ENCODE measurements at places on chromosomes 6 and 20.

DNA sequence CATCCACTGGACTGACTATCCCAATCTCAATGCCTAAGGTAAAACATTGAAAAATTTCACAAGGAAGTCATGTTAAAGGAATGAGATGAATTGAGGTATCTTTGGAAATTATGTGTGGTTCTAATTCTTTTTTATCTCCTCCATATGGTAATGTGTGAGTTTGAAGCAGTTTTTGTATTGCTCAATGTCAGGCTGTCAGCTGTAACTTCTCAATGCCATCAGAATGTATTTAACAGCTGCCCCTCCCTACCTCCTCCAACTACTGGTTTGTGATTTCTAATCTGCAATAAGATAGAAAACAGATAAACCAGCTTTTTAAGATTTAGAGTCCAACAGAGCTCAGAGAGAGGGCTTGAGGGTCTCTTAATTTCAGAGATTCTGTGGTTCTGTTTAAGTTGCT is 1005.8 kb upstream of the ADGRB3 start:
- no peak for DNase-seq

DNA sequence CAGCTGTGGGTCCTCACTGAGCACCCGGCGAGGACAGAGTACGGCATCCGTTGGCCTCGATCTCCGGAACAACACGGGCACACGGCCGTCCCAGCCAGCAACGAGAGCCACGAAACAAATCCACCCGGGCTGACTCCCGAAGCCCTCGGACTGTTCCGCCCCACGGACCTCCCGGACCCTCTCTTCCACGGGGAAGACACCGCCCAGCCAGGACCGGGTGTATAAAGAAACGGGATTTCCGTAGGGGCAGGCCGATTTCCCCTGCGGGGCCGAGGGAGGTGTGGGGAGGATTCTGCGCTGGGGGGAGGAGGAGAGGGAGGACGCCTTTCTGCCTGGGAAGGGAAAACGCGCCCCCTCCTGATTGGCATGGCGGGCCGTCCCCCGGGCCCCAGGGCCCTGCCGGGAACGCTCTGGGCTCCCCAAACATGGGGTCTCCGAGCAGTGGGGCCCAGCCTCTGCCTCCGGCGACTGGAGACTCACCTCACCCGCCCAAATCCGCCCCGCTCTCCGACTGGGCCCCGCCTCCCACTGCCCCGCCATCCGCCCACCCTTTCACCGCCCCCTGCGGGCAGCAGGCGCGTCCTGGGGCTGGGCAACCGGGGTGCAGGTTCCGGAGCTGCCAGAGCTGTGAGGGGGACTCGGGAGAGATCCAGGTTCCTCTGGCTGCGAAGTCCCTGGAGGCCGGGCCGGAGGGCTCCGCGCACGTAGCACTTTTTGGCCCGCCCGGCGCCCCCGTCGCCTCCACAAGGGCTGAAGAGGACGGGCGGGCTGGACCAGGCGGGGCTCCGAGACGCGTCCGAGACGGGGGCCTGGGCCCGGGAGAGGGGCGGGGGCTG is 679 bp upstream of the PPDPF start:
- DNase-seq = peak; percentile 69

DNA sequence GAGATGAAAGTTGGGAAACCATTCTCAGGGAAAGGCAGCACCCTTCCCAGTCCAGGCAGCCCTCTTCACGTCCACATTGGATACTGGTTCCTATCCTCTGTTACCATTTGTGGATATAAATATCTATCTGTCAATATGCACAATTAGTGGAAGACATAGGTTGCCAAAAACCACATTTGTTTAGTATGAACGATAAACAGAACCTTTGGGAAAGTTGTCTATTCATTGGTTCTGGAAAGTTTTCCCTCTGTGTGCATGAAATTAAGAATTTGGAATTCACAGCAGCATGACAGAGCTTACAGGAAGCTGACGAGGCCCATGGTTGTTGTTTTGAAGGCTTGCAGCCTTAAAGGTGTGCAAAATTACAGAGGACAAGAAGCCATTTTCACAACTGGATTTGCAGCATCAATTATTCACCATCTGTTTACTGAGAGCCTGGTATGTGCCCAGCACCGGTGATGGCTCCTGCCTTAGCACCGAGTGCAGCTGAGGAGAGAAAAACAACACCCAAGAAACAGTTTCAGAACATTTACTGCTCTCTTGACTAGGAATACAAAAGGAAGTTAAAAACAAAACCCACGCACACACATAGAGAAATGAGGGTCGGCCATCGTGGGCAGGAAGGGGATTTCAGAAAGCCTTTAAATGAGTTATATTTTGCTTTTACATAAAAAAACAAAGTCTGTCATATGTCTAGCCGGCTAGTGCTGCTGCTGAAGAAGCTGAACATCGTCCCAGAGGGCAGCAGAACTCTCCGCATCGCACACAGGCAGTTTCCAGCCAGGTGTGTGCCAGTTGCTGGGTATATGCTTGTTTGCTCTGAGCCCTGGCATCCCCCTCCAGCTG is 319.6 kb downstream of the FARS2 start:
- DNase-seq = no peak

GRCh38 chr6:144340541-144341371 is 55.6 kb downstream of the UTRN start:
- DNase-seq = no peak

GRCh38 chr20:48984575-48985219 is 61.4 kb upstream of the CSE1L start:
- no peak for DNase-seq

DNA sequence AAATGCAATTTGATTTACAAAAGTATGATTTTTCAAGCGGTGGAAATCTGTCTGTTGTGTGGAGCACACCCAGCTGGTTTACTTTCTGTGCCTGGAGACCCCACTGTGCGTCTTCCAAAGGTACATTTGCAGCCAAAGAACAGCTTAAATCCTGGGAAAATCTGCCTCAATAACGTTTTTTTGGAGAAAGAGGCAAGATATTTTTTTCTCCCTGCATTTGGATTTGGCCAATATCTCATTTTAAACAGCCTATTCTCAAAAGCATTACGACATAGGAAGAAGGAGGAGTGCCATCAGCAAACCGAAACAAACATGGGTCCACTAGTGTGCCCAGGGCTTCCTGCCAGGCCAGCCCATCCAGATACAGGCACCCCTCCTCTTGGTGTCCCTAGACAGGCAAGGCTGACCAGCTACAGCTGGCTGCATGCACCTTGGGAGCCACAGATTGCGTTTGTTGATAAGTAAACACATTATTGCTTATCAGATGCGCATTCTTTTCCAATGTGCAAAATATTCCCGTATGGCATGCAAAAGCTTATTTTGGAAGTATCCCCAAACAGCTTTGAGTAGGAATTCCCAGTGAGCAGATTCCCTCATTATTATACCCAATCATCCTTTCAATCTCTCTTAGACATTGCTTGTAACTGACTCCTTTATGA is 184.5 kb upstream of the MARCKS start:
- no peak for DNase-seq

GRCh38 chr20:1888796-1889463 is 6.3 kb upstream of the SIRPA start:
- DNase-seq = no peak

- DNase-seq = no peak
Measured at GRCh38 chr6:88662163-88662580, 301.2 kb downstream of the RNGTT start.

- no peak for DNase-seq
Measured at GRCh38 chr6:31113861-31114540, 599 bp upstream of the PSORS1C1 start.

DNA sequence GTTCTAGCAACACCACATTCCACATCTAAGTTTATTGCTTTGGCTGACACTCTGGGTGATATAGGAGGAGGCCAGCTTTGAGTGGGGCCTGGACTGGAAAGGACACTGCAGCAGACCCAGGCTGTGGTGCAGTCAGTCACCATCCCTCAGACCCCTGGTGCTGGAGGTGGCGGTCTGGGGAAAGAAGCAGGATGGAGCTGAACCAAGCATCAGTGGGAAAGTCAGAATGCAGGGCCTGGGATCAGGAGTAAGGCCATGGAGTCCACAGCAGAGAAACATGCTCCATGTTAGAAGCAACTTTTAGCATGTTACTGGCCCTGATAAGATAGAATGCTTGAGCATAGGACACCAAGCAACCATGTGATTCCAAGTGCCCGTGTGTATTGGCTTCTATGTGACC is 5.9 kb downstream of the HLA-A start:
- peak; percentile 24 for DNase-seq

GRCh38 chr20:2507875-2508630 is 662 bp downstream of the ZNF343 start:
- DNase-seq = no peak

- no peak for DNase-seq
Measured at GRCh38 chr6:126945150-126945685, 173.3 kb upstream of the RSPO3 start.

GRCh38 chr6:108650781-108651180 is 90.1 kb downstream of the FOXO3 start:
- DNase-seq = no peak

DNA sequence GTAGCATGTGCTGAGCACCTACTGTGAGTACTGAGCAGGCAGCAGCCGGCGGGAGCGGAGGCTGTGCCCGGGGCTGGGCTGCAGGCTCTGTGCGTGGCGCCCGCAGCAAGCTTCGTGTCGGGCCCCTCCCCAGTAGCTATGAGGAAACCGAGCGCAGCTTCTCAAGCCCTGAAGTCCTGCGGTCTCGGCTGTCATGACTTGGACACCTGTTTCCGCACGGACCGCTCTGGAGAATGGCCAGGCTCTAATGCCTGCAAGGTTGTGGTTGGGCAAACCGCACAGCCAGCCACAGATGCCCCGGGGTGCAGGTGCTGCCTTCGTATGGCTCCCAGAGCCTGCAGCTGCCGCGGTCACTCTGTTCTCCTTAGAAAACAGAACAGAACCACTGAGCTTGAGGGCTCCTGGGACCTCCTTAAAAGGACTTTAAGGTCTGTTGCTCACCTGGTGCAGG is 33.7 kb downstream of the PYGB start:
- DNase-seq = peak; percentile 10

GRCh38 chr6:51630011-51630410 is 457.4 kb downstream of the PKHD1 start:
- DNase-seq = no peak

DNA sequence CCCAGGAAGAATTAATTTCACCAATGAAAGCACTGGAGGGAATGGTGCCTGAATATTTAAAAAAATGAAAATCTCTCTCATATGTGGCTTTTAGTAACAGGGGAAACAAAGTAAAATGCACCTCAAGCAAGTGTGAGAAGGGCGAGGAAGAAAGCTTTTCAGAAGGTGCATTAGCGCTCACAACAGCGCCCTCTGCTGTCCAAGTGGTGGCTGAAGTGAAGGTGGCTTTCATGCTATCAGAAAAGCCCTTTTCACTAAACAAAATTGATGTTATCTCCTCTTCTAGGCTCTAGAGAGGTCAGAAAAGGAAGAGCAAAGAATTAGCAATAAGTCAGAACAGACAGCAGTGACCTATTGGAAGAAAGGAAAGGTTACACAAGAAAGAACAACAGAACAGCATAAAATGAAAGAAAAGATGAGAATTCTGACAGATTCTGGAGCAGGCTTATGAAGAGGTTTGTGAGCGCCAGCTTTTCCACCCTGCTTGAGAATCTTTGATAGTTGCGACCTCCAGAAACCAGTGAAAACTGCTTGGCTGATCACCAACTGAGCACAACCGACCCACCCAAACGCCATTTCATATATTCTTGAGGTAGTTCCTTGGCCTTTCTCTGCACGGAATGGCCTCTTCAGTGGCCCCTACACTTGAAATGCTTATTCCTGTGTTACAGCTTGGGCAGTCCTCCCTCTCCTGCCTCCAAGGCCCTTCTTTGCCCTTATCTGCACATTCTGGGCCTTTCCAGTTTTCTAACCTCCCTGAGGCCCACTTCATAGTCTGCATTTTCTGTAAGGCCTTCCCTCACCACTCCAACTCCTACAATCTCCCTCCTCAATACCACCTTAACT is 45.3 kb downstream of the SMLR1 start:
- peak; percentile 71 for DNase-seq

DNA sequence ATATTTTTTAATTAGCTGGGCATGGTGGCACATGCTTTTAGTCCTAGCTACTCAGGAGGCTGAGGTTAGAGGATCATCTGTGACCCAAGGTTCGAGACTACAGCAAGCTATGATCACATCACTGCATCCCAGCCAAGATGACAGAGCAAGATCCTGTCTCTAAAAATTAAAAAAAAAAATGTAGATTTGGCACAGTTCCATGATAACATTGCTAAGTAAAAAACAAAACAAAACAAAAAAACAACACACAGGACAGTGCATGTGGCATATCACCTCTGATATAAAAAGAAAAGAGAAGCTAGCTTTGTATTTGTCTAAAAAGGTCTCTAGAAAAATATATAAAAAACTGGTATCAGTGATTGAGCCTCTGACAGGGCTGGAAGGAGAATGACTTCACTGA is 24.6 kb downstream of the RNF24 start:
- no peak for DNase-seq

- no peak for DNase-seq
Measured at GRCh38 chr20:49360242-49360968, 82.5 kb upstream of the ZNFX1 start.

DNA sequence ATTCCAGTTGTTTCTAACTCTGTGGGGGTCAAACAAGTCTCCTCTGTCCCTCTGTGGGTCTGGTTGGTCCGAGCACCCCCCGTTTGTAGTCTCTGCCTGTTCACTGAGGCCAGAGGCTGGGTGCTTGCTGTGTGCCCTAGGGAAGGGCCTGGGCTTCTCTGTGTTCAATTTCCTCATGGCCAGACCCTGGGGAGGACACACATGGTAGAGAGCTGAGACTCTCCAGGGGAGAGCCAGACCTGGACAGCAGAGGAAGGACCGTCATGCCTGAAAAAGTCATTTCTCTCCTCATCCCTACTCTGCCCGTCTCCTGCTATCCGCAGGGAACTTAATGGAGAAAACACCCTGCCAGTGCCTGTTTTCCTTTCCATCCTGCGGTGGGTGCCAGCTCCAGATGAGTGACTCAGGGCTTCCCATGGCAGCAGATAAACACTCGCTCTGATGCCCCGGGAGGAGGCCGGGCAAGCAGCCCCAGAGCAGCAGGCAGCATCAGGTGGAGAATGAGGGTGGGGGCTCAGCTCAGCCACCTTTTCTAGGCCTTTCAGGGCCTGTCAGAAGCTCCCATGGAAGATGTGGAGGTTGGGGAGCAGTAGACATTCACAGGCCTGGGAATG is 51.9 kb downstream of the SNAI1 start:
- no peak for DNase-seq

DNA sequence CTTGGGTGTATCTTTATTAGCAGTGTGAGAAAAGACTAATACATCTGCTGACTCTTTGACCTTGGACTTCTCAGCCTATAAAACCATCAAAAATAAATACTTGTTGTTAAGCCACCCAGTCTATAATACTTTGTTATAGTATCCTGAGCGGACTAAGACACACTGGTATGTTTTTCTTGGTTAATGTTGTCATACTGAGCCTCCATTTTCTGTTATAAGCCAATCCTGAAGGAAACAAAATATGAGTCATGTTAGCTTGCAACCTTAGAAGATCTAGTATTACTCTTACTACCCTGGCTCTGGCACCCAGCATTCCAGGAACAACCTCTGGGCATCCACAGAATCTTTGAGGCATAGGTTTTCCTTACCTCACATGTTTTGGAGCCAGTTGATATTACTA is 307.2 kb downstream of the FRK start:
- DNase-seq = no peak

- no peak for DNase-seq
Measured at GRCh38 chr6:138538390-138539031, 39.2 kb upstream of the NHSL1 start.

- no peak for DNase-seq
Measured at GRCh38 chr6:51250317-51250716, 431.6 kb downstream of the TFAP2B start.
